ENCODE measurements at places on chromosomes 3 and 15. TPM values are rescaled to one million over a fixed set of nuclear protein-coding genes. Genes with fewer than 3 reads are reported as not detected.
A peak's percentile ranks its signal among the peaks of the same experiment; 100 is the strongest.

Gene MORC1
- total RNA-seq, result not detected

Gene PTH1R
- total RNA-seq, result 0.33 TPM

Gene SLC25A26
- total RNA-seq, result 25.8 TPM

Gene CYP11A1
- total RNA-seq, result 2.3 TPM

Gene KNG1
- total RNA-seq, result not detected

Gene LTK
- not detected for total RNA-seq

Gene RTP3
- total RNA-seq, result not detected

DNA sequence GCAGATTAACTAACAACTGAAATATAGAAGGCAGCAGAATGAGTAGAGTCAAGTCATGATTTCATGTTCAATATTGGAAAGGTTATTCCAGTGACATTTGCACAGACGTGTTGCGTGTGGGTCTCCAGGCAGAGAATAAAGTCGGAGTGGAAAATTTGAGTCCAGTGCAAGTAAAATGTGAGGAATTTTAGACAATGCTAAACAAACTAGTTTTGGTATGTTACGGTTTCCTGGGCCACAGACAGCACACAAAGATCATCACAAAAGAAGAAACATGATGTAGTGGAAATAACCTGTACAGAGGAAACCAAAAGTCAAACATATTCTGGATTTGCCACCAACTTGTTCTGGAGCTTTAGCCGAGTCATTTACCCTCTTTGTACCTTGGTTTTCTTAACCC lies 367 bp downstream of the OR4F6 start:
- no peak for DNase-seq

GRCh38 chr3:52792961-52793695 lies 1.5 kb upstream of the ITIH3 start:
- DNase-seq, result no peak

- no peak for DNase-seq
Observed at GRCh38 chr15:75929799-75930565, 26.3 kb downstream of the FBXO22 start.

GRCh38 chr3:194565597-194566190 lies 67.5 kb downstream of the TMEM44 start:
- no peak for DNase-seq

GRCh38 chr3:104437891-104438290 lies 928.8 kb upstream of the ALCAM start:
- peak; percentile 68 for DNase-seq

DNA sequence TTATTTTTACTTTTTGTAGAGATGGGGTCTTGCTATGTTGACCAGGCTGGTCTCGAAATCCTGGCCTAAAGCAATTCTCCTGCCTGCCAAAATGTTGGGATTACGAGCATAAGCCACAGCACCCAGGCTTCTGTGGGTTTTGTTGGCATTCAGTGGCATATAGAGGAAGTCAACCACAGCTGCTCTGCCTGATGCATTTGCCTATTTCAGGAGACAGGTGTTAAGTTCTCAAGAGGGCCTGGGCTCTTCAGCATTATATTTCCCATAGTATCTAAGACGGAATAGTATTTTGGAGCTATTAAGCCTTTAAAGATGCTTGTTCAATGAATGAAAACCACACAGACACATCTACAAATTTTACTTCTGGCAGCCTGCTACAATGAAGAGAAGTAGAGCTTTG lies 73.5 kb upstream of the CSPG5 start:
- no peak for DNase-seq

GRCh38 chr15:33028495-33028894 lies 166.0 kb downstream of the FMN1 start:
- DNase-seq, result no peak
